ENCODE measurements at places on chromosomes 4 and X.

- no peak for DNase-seq
Measured at GRCh38 chrX:144627947-144628346, 619.4 kb upstream of the SPANXN1 start.

GRCh38 chr4:141637565-141637964 lies 1.2 kb downstream of the IL15 start:
- DNase-seq: no peak

DNA sequence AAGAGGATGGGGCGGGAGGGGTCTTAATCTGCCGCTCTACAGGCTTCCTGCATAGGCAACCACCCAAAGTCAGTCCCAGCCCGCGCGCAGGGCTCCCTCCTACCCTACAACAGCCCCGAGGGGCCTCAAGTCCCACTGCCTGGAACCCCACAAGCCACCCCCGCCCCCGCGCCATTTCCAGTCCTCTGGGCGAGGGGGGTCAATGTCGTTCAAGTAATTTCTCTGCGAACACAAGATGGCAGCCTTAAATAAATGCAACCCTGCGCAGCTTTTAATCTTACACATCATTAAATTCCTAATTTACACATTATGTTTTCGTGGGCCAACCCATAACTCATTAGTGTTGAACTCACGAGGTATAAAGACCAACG lies 92.9 kb downstream of the BCOR start:
- no peak for DNase-seq

DNA sequence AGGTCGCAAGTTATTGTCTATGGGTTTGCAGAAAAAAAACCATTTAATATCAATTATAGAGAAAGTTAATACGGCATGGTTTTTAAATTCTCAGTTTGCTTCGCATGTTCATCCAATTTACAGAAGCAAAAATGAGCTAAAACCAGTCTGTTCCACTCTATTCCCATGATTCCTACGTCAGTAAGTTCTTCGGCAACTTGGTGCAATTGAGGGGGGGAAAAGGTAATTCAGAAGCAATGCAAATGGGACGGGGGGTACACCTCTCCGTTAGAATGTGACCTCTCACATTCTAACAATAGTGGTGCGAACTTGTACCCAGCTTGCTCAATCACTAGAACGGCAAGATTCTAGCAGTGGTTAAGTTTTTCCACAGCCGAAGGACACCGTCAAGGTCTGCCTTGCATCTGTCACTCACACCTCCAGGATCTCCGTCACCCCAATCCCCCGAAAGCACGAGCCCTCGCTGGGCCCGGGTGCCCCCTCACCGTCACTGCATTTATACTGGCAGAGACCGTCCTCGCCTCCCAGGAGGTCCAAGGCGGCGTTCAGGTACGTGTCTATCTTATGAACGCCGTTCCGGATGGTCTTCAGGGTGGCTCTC lies 653 bp downstream of the PLA2G12A start:
- DNase-seq: no peak

DNA sequence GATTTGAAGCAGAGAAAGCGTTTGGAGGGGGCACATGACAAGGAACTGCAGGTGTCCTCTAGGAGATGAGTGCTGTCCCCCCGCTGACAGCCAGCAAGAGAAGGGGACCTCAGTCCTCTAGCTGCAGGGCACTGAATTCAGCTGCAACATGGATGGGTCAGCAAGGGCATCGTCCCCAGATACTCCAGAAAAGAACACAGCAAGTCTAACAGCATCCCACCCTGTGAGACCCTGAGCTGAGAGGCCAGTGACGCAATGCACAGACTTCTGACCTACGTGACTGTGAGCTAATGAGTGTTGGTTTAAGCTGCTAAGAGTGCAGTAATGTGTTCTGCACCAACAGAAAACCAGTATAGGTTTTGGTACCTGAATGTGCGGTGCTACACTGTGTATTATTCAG lies 11.6 kb upstream of the CENPVL2 start:
- DNase-seq: no peak

DNA sequence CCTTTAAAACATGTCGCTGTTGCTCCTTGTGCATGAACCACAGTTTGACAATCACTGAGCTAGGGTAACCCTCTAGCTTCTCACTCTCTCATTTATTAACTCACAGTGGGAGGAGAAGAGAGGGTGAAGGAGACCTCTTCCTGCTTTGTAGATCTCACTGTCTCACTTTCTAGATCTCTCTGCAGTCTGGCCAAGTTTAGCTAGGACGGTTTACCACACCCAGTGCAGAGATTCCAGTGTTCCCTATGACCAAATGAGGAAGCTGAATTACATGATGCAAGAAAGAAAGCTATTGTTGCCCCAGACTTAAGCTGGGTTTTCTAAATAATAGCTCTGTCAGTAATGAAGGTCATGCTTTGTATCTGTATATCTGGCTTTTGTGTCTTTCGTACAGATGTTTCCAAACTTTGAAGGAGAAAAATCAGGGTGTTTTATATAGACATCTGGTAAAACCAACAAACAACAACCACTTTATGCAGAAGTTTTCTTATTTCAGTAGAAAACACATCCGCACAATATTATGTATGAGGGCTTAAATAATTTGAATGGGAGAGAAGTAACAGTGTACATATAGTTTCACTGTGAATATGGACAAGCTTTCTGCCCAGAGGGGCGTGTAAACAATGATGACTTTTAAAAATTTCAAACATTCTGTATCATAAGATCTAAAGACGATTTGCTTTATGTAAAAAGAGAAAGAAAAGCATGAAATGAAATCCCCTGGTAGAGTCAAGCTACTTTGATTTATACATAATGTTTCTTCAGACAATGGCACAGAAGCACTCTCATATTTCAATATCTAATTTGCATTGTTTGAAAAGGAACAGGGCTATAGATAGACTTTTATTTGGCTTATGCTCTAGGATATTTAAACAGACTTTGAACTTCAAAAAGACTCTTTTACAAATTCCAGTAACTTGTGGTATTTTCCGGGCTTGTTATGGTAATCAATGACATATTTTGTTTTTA lies 582.3 kb downstream of the FSTL5 start:
- no peak for DNase-seq

GRCh38 chrX:53639257-53639656 lies 47.3 kb downstream of the HUWE1 start:
- no peak for DNase-seq

- no peak for DNase-seq
Measured at GRCh38 chr4:173486714-173487392, 43.2 kb downstream of the HAND2 start.

GRCh38 chr4:163958751-163959150 lies 464.3 kb downstream of the TMA16 start:
- no peak for DNase-seq

- no peak for DNase-seq
Measured at GRCh38 chr4:101527188-101527587, 179.9 kb upstream of the PPP3CA start.

GRCh38 chrX:63738696-63739095 lies 46.3 kb downstream of the ARHGEF9 start:
- DNase-seq: no peak

DNA sequence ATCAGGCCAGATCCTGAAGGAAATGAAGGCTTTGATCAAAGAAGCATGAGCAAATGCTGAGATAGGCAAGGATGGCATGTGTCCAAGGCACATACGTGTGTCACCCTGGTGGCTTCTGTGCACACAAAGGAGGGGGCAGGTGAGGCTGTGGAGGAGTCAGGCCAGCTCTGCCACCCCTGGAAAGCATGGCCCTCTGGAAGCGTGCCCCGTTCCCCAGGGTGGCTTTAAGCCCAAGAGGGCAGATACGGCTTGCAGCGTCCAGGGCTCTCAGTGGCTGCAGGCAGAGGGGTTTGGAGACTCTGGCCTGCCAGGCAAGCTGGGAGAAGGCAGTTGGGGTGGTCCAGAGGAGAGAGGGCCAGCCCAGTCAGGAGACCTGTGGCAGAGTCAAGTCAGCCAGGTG lies 25.6 kb downstream of the PNMA6E start:
- no peak for DNase-seq

DNA sequence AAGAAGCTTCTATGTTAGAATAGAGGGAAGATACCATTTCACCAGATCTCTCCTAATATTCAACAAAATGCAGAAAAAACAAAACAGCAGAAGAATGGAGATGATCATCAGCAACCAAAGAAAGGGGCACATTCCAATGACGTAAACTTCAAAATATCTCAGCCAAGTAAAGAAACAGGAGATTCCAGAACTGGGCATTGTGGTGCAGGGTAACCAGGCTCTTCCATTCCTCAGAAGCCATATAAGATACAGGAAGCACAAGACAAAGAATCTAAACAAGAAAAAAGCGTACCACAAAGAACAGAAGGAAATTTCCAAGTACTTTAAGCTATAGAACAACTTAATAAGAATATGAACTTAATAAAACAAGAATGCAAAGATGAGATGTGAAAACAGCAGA lies 6.9 kb upstream of the ARMCX4 start:
- DNase-seq: no peak

- DNase-seq: no peak
Measured at GRCh38 chr4:71732706-71733105, 51.2 kb downstream of the GC start.

DNA sequence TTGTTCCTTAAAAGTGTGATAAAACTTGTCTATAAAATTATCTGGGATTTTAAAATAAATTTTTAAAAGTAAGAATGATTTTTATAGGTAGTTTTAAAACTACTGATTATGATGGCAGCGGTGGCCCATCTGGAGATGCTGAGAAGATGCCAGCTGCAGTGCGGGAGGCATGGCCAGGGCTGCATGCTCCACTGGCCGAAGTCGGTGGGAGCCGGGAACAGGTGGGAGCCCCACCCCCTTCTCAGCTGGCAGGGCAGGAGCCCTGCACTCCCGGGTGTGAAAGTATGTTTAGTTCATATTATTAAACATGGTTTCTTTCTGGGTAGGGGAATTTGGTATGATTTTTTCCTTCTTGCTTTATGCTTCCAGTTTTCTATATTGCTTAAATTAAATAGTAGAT lies 63.8 kb downstream of the CORIN start:
- no peak for DNase-seq

DNA sequence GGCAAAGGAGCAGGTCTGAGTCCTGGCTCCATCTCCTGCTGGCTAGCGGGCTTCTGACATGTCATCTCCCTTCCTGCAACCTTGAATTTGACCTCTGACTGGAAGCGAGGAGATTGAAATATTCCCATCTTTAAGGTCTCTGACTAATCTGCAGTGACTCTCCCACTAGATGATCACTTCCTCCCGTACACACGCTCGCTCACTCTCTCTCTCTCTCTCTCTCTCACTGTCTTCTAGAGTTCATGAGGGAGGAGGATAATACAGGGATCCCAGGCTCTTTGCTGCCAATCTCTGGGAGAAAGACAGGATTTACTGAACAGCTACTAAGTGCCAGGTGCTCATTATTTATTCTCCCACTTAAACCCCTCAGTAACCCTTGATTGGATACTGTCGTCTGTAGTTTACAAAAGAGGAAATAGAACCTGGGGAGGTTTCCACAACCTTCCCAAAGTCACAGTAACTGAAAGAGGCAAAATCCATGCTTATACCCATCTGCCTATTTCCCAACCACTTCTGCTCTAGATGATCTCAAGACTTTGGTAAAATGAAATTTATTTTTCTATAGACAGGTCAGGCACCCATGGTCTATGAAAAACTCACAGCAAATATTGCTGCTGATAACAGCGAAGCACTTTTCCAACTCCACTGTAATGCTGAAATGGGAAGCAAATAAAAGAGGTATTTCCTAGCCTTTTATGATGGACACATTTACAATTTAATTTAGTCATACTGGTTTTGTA lies 193.5 kb upstream of the C1QTNF7 start:
- no peak for DNase-seq
